ENCODE measurements at places on chromosomes 7 and 10. TPM values are rescaled to one million over a fixed set of nuclear protein-coding genes. Genes with fewer than 3 reads are reported as not detected.

- no peak for DNase-seq
Observed at GRCh38 chr7:2157473-2158279, 75.1 kb downstream of the MAD1L1 start.

DNA sequence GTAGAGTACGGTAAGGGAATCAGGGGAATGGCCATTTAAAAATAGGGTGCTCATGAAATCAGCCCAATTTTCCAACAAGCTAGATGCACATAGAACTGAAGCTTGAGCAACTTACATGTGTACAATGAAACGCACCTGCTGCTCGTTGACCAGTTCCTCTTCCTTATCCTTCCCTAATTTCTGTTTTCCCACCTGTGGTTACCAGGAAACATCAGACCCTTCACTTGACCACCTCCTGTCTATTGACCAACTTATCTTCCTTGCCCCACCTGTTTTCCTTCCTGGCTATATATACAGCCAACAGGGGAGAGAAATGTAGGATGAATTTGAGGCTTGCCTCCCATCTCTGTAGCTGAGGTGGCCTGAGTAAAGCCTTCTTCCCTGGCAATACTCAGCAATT, 37.8 kb upstream of the RAPGEF5 start:
- DNase-seq: no peak

DNA sequence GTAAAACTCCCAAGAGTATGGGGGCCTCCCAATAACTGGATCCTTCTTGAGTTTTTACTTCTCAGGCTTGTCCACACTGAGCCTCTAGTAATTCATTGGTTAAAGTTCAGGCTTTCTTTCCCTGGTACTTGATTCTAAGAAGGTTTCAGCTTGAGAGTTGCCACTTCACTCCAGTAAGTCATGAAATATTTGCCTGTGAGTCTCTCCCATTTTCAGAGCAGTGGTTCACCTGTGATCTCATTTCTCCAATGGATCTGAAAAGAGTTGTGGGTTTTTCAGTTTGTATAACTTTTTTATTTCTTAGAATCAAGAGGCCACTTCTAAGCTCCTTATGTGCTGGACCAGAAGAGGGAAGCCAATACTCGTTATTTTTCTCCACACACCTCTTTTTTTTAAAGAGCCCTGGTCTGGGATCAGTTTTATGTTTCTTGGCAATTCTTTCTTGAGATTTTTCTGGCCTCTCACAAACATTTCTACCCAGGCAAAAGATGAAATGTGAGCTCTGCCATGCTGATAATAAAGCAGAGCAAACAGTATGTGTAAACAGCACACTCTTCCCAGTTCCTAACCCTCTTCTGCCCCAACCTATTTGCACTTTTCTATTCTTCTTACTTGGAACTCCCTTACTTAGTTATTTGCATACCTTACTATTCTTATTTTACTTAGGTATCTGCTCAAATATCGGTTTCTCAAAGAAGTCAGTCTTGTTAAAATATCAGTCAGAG, 983.4 kb downstream of the CCSER2 start:
- DNase-seq: no peak

DNA sequence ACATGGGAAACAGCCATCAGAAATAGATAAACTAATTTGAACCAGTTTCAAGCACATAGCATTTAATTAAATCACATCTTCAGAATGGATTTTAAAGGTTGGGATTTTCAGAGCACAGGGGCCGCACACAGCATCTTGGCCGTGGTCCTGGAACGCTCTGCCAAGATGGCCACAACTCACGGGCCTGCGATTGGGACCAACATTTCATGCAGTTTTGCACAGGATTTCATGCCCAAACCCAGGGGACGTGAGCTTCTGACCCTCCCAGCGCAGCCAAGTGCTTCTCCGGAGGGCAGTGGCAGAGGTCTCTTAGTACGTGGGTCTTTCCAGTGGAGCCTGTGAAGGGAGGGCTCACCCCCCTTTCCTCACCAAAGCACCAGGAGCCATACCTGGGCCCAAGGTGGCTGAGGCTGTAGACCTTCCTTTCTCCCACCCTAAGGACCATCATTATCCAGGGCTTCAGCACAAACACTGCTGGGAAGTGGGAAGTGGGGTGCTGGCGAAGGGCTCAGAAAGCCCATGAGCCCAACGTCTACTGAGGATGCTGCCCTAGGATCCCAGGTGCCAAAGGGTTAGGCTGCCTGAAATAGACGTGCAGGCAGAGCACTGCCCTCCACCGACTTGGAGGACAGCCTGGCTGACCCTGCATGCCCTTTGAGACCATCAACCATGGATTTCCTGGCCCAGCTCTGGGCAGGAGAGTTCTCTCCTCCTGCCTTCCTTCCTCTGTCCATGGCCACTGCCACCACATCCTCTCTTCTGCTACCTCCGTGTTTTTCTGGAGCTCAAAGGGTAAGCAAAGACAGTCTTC, 611.2 kb upstream of the MGMT start:
- no peak for DNase-seq

DNA sequence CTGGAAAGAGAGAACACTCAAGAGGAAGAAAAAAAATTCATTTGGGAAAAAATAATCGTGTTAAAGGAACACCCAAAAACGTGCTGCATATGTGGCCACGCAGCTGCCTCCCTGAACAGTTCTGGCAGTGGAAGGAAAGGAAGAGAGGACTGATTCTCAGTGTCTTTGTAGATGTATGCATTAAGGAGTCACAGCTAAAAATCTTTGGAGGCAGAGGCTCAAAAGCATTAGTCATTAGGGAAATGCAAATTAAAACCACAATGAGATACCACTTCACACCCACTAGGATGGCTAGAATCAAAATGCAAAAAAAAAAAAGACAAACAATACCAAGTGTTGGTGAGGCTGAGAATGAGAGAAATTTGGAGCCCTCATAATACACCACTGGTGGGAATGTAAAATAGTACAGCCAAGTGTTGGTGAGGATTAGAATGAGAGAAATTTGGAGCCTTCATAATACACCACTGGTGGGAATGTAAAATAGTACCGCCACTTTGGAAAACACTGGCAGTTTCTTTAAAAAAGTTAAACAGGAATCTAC, 134.7 kb downstream of the SLIT1 start:
- DNase-seq: no peak

- no peak for DNase-seq
Observed at GRCh38 chr10:115957012-115957399, 316.0 kb downstream of the GFRA1 start.

DNA sequence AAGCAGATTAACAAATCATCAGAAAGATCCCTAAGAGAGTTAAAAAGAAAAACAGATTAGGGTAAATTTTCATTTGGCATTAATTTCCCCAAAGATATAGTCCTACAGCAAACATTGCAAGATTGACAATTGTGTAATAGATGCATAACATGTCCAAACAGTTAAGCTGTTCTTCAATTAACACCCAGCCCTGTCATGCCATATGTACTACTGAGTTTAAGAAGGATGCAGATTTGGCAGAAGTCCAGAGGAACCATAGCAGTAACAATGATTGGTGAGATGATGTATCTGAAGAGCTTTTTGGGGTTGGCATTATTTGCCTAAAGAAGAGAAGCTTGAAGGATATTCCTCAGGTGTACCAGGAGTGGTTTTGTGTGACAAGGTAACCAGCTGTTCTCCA, 287.6 kb downstream of the LRMDA start:
- no peak for DNase-seq

GRCh38 chr7:41255113-41255512, 447.8 kb downstream of the INHBA start:
- no peak for DNase-seq

DNA sequence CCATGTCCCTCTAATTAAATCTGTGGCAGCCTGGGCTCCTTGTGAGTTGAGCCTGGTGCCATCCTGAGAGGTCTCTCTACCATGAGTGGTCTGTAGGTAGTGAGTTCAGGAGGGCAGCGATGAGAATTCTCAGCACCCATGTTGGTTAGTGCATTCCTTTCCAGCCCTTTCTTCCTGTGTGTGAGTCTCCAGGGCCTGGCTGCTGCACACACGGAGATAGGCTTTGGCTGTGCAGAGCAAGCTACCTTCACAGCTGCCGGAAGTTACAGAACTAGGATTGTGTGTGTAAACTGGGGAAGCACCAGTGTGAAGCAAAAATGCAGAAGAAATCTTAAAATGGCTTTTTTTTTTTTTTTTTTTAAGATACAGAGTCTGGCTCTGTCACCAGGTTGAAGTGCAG, 358.6 kb downstream of the PAXIP1 start:
- DNase-seq: no peak

DNA sequence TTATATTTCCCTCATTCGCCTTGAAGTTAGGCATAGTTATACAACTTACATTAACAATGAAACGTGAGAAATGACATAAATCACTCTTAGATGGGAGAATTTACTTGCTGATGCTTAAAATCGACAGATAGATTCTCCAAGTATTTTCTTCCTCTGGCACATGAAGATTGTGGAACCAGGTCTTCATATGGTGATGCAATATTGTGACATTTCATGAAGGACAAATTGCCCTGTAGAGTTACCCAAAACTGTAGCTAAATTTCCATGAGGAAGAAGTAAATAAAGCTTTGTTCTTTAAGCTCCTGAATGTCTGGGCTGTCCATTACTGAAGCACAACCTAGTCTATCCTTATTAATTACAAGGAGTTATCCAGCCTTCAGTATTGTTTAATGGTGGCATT, 353.1 kb downstream of the THSD7A start:
- no peak for DNase-seq

DNA sequence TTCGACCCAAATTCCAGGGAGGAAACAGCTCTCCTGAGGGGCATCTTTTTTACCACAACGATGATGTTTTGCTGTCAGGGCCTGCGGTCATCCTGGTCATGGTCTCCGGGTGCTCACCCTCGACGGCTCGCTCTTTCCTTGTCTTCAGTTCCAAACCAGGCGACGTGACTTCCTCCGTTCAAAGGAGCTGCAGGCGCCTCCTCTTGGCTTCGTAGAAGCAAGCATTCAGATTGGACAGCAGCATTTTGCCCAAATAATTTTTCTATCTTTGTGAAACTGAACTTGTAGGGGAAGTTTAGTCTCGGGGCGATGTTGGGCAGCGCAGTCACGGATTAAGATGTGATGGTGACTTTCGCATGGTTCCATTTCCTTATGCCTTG, 208.9 kb downstream of the DNAJB6 start:
- no peak for DNase-seq

DNA sequence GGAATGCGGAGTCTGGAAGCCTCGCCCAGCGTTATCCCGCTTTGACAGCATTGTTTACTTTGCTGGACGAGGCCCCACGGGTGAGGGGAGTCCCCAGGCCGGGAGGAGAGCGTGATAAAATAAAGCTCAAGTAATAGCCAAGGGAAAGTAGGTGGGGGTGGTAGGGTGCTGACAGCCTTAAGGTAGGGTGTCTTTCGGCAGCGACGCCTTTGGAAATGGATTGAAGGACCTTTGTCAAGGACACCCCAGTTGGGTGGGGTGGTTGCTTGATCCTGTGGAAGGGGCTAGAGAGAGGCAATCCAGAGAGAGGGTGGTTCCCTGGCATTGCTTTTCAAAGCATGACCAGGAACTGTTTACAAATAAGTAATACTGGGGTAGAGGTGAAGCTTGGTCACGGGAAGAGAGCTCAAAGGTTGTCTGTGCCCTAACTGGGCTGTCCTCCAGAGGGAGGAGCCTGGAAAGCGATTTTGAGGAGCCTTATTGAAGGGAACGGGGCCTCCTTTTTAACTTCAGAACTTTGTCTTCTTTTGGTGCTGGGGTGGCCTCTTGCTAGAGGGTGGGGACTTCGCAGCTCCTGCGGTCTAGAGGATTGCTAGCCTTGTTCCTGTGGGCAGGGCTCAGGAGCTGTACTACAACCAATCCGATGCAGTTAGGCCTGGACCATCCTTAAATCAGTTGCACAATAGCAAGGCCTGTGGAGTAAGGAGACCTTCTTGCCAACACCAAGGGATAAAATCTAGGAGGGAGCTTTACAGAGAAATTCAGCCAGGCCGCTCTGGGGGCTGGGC, 1.3 kb downstream of the EIF4EBP2 start:
- DNase-seq: peak; percentile 17

- DNase-seq: no peak
Observed at GRCh38 chr7:50359258-50359994, 54.9 kb downstream of the IKZF1 start.

DNA sequence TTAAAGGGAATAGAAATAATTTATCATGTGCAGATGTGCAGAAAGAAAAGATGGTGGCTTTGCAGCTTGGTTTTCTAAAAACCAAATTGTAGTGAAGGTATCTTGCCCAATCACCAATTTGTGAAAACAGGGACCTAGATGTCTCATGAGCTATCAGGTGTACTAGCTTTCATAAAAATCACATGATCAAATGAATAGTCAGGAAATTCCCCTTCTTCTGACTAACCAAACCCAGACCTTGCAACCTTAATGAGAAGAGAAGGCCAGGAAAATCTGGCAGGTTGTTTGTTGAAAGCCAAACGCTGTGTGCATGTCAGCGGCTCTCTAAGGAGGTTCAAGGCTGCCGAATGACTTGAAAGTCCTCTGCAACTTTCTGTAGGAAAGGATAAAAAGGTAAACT, 304.4 kb upstream of the NRP1 start:
- DNase-seq: no peak

DNA sequence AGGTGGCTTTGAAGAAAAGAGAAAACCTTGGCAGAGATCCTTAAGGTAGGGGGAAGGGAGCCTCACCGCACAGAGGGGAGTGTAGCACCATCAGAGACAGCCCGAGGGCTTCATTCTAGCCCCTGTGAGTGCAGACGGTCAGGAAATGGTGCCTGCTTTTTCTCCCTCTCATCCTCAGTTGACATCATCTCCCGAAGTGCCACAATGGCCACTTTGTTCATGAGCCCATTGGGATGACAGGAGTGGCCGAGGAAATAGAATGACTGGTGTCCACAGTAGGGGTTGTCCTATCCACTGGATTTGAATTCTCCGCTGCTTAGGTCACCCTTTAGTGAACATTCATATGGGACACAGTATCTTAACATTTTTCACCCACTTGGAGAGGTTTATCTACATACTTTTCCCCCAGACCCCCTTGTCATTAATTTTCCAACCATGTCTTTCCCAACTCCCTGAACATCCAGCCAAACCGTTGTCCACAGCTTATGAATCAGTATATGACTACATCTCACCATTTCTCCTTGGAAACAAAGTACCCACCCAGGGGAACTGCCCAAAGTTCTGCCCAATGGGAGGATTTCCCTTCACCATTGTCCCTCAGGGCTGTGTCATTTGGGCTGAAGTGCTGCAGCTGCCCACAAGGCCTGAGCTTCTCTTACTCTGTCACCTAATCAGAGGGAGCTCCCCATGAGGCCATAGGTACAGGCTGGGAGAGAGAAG, 108.8 kb downstream of the ADCY1 start:
- no peak for DNase-seq

- DNase-seq: no peak
Observed at GRCh38 chr10:79425074-79425532, 20.3 kb downstream of the ZCCHC24 start.

- DNase-seq: no peak
Observed at GRCh38 chr10:122128357-122128756, 139.4 kb downstream of the TACC2 start.

Gene ELFN1
- total RNA-seq: not detected

Gene GNGT1
- total RNA-seq: not detected

Gene CCDC172
- total RNA-seq: not detected

Gene CPN1
- total RNA-seq: not detected

Gene WNT2
- total RNA-seq: not detected

Gene TDRD1
- total RNA-seq: 0.41 TPM

Gene GNG11
- total RNA-seq: not detected

Gene TMEM184A
- not detected for total RNA-seq

Gene ITPRID1
- not detected for total RNA-seq

Gene RTKN2
- total RNA-seq: 11.0 TPM

Gene NODAL
- total RNA-seq: not detected
